ENCODE measurements at places on chromosomes 1 and 21. TPM values are rescaled to one million over a fixed set of nuclear protein-coding genes. Genes with fewer than 3 reads are reported as not detected.
A peak's percentile ranks its signal among the peaks of the same experiment; 100 is the strongest.

DNA sequence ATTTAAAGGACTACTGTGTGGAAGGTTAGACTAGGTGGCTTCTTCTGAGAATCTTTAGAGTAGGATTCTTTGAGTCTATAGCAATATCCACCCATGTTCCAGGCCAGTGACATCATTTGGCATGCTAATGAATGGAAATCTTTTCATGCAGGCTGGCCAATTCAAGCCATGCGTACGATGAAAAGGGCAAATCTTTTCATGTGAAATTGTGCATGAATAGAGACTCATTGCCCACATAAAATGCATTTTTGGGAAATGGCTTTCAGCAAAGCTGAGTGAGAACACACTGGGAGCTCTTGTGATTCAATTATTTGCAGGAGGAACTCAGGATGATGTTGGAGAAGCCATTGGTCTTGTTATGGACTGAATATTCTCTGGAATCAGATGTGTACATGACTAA, 324.9 kb upstream of the DAB1 start:
- no peak for DNase-seq

- no peak for DNase-seq
Measured at GRCh38 chr1:201538612-201539551, at the start of gene NAV1. NAV1 (plus strand) TSS chr1:201539127; CDS start chr1:201622885, 83,758 bp downstream.

KLHDC7A gene
- not detected for total RNA-seq

DNA sequence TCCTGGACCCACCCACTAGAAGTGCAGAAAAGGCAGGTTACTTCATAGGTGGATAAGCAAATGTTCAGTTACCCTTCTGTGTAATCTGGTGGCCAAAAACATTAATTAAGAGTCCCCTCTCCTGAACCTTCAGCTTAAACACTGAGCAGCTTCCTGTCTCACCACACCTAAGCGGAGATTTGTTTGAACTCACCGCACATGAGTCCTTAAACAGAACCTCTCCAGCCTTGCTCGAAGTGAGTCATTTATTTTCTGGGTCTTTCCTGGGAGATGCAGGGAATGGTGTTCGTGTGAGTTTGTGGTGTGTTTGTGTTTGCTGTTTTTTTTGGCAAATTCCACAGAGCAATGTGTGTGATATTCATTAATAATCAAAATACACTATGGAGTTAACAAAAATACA, 7.6 kb upstream of the FNBP1L start:
- DNase-seq = no peak

DNA sequence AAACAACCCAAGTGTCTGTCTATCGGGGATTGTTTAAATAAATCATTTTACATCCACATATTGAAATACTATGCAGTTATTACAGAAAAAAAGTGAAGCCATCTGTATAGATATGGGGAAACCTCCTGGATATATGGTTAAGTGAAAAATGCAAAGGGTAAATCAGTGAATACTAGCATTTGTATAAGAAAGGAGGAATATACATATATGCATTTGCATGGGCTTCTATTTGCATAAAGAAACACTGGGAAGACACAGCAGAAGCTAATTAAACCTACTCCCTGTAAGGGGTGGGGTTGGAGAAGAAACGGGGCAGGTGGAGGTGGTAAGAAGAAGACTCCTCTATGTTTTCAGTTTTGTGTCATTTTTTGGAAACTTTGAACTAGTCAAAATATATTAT, 16.6 kb upstream of the KIRREL1 start:
- DNase-seq = no peak

DNA sequence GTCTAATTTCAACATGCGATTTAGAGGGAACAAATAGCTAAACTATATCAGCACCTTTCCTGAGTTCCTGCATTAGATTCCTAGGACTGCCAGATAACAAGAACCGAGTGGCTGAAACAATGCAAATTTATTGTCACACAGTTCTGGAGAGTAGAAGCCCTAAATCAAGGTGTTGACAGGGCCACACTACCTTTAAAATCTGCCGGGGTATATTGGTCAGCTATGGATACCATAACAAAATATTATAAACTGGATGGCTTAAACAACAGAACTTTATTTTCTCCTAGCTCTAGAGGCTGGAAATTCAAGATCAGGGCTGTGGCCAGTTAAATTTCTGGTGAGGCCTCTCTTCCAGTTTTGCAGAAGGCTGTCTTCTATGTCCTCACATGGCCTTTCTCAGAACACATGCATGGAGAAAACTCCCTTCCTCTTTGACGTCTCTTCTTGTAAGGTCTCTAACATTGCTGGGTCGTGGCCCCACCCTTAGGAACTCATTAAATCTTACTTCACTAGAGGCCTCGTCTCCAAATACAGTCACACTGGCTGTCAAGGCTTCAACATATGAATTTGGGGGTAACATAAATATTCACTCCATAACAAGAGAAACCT, 144.3 kb downstream of the FCRL5 start:
- no peak for DNase-seq

GRCh38 chr1:59079434-59080140, 217.3 kb upstream of the FGGY start:
- no peak for DNase-seq

HMGCS2 gene
- not detected for total RNA-seq

GRCh38 chr1:186873687-186874086, 44.9 kb downstream of the PLA2G4A start:
- DNase-seq = no peak

COL9A2 gene
- 2.4 TPM for total RNA-seq

DNA sequence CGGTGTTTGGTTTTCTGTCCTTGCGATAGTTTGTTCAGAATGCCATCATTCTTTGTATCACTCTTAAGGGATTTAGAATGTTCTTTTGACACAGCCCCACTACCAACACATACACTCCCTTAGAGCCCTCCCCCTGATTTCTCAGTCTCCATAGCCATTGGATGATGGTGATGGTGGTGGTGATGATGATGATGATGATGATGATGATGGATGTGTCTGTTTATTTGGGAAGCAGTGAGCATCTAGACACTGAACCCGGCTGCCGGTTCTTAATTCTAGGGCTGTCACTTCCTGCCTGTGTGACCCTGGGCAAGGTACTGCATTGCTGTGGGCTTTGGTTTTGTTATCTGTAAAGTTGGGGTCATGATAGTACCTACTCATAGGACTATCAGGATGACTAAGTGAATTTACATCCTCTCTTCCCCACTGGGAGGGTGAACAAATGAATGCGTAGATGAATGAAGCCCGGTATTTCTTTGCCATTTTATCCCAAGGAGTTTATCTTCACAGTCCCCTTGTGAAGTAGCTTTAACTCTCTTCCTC, 100.7 kb downstream of the HUNK start:
- DNase-seq = no peak

- no peak for DNase-seq
Measured at GRCh38 chr21:32708069-32708468, 19.7 kb downstream of the SYNJ1 start.

DNA sequence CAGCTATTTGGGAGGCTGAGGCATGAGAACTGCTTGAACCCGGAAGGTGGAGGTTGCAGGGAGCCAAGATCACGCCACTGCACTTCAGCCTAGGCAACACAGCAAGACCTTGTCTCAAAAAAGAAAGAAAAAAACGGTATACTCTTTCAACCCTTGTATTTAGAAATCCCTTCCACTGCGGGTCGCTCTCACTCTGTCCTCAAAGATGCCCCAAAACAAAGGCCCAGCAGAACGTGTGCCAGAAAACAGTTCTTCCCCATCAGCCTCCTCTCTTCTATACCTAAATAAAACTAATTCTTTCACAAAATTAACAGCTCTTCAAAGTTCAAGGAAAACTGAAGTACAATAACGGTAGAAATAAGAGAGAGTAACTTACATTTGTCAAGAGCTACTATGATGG, 13.2 kb downstream of the SETD4 start:
- DNase-seq = no peak

GPR37L1 gene
- not detected for total RNA-seq

GRCh38 chr1:89957107-89957506, 37.8 kb upstream of the ZNF326 start:
- peak; percentile 66 for DNase-seq

DNA sequence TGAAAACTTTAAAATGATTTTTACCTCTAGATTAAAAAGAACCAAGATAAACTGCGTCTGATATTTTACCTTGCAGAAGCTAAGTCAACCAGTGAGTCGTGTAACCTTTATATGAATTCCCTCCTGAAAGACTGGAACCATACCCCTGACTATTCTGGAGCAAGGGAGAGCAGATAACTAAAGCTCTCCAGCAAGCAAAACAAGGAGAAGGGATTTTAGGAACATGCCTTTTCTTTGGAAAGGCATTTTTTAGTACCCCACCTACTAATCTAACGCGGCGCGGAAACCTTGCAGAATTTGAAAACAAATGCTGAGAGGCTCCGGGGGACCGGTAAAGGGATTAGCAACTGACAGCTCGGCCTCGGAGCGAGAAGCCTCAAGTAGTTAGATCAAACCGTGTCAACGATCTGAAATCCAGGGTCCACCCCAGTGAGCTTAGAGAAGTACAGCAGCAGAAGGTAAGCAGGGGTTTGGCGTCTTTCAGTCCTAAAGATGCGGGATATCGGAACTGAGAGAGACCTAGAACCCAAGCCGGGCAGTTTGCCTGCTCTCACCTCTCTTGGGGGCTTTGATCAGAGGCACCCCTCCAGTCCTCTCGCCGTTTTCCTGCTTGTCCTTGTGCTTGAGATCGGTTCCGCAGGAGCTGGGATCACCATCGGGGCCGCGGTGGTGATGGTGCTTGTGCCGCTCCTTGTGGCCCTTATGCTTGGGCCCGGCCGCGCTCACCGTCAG, 954 bp downstream of the RSBN1 start:
- peak; percentile 53 for DNase-seq

- no peak for DNase-seq
Measured at GRCh38 chr1:174686213-174686612, 238.4 kb downstream of the GPR52 start.

GRCh38 chr1:6360517-6361070, 33.0 kb downstream of the ACOT7 start:
- no peak for DNase-seq

DNA sequence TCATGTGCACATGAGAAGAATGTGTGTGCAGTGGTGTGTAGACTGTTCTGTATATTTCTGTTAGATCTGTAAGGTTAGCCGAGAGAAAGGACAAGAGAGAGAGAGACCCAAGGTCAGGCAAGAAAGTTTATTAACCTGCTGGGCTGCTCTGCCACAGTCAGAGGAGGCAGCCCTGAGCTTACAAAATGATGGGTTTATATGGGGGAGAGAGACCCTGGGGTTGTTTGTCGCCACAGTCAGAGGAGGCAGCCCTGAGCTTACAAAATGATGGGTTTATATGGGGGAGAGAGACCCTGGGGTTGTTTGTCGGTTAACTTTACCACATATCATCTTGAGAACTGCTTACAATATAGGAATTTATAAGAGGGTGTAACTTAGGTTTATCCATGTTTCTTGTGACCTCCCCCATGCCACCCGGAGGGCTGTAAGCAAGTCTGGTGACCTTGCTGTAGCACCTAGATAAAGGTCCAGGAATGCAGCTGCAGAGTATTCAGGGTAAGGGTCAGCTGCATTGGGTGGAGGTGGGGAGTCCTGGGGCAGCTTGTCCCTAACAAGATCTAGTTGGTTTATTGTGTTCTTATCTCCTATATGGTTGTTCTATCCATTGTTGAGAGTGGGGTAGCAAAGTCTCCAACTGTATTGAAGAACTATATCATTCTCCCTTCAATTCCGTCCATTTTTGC, 9.3 kb upstream of the ZBTB40 start:
- no peak for DNase-seq

SEMA6C gene
- 1.9 TPM for total RNA-seq

DNA sequence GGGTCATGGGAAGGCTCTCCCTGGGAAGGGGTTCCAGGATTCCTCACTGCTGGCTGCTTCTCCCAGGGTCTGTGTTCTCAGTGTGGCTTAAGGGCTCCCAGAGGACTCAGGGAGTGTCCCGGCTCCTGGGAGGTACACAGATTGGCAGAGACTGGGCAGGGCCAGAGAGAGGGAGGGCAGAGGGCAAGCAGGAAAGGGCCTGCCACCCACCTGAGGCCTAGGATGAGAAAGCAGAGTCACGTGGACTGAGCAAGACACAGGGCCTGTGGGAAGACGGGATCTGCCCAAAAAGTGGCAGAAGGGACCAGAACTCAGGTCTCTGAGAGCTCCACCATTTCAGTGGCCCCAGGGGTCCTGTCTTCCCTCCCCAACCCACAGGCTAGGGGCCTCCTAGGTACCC, 871 bp downstream of the SLFNL1 start:
- no peak for DNase-seq

- no peak for DNase-seq
Measured at GRCh38 chr1:22457345-22457744, 5.7 kb downstream of the ZBTB40 start.

DNA sequence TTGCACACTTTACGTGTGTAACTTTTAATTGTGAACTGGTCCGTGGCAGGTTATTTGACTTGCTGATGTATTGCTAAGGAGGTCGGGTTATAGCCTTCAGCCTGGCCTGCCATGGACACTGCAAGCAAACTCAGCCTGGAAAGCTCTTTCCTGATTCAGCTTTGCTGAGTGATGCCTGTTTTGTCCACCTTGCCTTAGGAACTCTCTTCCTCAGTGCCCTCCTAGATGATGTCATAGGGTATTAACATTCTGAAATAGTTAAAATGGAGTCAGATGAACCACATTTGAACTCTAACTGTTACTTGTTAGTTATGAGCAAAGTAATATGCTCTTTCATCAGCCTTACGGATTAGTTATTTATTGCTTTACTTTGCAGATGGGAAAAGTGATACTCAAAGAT, 446.0 kb downstream of the PCP4 start:
- no peak for DNase-seq

DNA sequence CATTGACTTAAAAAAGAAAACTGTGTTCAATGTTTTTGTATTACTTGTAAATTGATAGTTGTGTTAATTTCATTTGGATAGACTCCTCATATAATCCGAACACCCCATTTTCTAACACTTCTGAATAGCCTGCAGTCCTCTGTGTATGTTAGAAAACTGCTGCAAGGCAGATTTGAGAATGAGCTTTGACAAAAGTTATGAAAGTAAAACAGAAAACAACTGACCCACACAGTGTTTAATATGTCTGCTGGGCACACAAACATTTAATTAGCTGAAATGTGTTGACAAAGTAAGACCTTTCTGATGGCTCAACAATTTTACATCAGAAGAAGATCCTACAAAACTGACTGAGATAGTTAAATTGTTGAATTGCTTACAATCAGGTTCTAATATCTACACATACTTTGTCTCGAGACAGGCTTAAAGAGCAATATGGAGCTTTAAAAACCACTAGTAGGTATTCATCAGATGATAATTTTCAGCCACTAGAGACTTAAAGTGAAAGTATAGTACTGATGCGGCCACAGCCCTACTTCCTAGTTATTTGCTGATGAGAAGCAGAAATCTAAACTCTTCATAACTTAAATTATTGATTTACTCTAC, 40.0 kb upstream of the PRMT6 start:
- no peak for DNase-seq

DNA sequence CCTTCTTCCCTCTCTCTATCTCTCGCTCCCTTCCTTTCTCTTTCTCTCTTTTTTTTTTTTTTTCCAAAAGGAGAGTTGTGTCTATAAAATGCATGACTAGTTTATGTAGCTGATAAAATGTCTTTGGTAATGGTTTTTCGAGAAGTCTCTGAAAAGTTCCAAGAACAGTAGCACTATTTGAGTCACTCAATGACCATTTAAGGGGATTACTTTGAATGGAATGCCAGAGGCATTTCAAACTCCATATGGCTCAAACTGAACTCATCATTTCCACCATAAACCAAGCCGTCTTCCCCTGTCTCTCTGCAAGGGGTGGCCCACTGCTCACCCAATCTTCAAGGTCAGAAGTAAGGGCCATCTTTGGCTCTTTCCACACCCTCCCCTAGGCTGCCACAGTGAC, 93.3 kb downstream of the FAM78B start:
- DNase-seq = no peak

NPHS2 gene
- total RNA-seq = not detected

RHBDL2 gene
- not detected for total RNA-seq

Measured in activated CD8-positive, alpha-beta T cell treated with anti-CD3 and anti-CD28 coated beads, Interleukin-2, amount 10 ng/mL, durations not matched to agents 7 days and 5 days (primary cell).